ENCODE measurements at places on chromosomes 12 and 14. TPM values are rescaled to one million over a fixed set of nuclear protein-coding genes. Genes with fewer than 3 reads are reported as not detected.
A peak's percentile ranks its signal among the peaks of the same experiment; 100 is the strongest.

WNT5B gene
- 2.3 TPM for total RNA-seq

CLBA1 gene
- 6.9 TPM for total RNA-seq

- DNase-seq = no peak
Measured at GRCh38 chr14:40362856-40363255, 930.6 kb upstream of the FBXO33 start.

GRCh38 chr14:49896966-49897365, 4.1 kb downstream of the ARF6 start:
- no peak for DNase-seq

- DNase-seq = no peak
Measured at GRCh38 chr12:78371284-78371683, 493.3 kb upstream of the SYT1 start.

DNA sequence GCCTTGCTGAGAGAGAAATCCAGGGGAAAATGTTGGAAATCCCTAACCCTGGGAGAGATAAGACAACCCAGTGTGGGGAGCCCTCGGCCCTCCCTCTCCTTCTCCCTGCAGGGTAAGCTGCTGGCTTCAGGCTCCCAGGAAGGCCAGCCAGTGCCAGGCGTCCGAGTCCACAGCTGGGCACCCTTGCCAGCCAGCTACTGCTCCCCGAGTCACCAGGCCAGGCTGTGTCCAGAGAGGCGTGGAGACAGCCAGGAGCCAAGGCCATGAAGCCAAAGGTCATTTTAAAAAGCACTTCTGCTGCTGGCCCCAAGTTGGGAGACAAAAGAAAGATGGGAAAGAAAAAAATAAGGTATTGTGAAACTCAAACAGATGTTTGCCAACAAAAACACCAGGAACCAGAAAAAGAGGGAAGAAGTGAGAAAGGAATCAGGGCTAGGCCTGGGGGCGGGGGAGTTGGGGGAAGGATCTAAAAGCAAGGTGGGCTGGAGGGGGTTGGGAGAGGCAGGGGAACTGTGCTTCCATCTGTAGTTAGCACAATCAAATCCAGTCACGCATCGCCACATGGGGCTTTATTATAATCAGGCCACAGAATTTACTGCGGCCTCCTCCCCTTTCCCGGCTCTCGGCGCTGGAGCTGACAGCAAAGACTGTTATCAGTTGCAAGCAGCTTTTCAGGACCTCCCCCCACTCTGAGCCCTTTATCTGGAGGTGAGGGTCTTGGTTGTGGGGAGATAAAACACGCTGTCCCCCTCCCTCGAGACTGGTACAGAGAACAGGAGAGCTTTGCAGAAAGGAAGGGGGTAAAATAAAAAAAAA, 33.5 kb downstream of the RBM19 start:
- no peak for DNase-seq

DNA sequence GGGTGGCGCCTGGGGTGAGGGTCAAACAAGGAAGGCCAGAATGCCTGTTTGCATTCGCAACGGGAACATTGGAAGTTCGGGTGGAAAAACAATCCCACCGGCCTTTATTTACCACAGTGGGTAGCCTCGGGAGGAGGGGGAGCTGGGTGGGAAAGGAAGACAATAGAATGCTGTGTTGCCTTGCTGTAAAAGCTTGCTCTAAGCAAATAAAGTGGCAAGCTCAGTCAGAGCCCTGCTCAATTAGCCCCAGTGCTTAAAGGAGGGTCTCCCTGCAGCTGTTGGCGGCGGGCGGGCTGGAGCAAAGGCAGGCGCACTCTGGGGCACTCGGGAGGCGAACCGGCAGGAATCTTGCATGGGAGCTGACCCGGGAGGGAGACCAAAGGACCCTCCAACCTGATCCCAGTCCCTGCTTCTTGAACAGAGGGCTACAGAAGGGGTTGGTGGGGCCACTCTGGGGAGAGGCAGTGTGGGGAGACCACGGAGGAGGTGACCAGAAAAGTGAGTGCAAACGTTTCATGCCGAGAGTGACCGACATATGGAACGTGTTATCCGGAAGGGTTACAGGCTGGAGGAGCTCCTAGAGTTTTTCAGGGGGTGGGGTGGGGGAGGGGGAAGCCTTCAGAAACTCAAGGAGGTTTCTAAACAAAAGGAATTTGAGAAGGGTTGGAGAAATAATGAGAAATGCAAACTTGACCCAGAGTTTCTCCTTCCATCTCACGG, 48.5 kb downstream of the NTF3 start:
- DNase-seq = no peak

GRCh38 chr14:91246051-91246852, 1.7 kb upstream of the GPR68 start:
- no peak for DNase-seq

- DNase-seq = no peak
Measured at GRCh38 chr12:102522768-102523167, 42.4 kb upstream of the IGF1 start.

GRCh38 chr14:58637391-58638230, at the start of gene DACT1:
Gene DACT1, plus strand, starts transcription at chr14:58637962. Its CDS starts 241 bp downstream, at chr14:58638203.
- DNase-seq = peak; percentile 79

DNA sequence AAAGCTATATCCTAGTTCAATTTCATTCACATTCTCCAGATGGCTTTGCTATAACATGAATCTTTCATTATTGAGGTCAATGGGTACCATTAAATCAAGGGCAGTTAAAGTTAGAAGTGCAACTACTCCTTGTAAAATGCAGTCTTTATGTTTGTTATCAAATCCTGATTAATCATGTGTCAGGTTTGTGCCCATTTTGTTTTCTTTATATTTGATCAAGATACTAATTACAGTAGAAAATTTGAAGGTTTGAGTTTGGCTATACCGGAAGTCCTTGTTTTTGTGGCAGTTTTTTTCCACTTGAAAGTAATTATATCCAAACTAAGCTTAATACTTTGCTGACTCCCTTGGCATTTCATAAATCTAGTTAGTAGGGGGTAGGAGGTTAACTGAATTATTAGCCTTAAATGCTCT, 513.0 kb downstream of the DIO2 start:
- no peak for DNase-seq

DNA sequence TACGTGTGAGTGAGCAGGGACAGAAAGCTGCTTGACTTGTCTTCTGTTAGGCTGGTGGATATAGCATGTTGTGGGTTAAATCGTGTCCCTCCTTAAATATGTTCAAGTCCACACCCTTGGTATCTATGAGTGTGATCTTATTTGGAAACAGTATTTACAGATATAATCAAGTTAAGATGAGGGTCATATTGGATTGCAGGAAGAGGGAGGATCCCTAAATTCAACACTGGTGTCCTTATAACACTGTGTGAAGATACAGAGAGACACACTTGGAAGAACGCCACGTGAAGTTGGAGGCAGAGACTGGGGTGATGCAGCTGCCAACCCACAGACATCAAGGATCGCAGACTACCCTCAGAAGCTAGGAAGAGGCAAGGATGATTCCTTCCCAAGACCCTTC, 275.2 kb upstream of the SSTR1 start:
- DNase-seq = no peak

Data from upper lobe of right lung (tissue), 1 donor.